NCI-H748 treated with DMSO at 0.1 percent for 48 hours (cell line): ENCODE measurements at places on chromosomes 7 and 10.

- DNase-seq = no peak
Measured at GRCh38 chr10:53314876-53315275, 542.3 kb upstream of the MBL2 start.

GRCh38 chr7:138036135-138036534, 34.2 kb upstream of the CREB3L2 start:
- DNase-seq = no peak

DNA sequence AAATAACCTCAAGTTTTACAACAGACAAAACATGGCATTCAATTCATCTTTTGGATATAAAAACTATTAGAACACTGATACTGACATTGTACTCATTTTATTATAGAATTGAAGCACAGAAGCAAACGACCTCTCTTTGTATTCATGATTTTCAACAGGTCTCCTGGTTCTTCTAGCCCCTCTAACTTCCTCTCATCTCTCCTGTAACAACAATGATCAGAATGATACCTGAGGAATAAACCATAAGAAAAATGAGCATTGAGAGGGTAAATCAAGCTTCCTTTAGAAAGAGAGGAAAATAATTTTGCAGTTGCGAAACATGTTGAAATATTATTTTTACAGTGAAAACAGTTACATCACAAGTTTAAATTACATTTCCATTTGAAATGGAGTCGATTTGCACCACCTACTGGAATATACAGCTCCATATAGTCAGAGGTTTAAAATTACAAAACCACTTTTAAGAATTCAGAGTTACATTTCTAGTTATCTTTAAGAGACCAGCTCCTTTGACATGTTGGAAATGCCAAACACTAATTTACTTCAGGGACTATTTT, 17.5 kb upstream of the TEX36 start:
- DNase-seq = no peak

- DNase-seq = no peak
Measured at GRCh38 chr10:100746784-100747455, 1.5 kb downstream of the PAX2 start.
